Mesothelial cell of epicardium (in vitro differentiated cells): ENCODE measurements at places on chromosomes 3 and 15. TPM values are rescaled to one million over a fixed set of nuclear protein-coding genes. Genes with fewer than 3 reads are reported as not detected.

GRCh38 chr3:113329757-113330156 lies 111.5 kb downstream of the CFAP44 start:
- H3K4me3 ChIP-seq = no peak overlapping the region
- H3K4me1 ChIP-seq = no peaks in the 10 kb centered on the region
- no peak overlapping the region for H3K27ac ChIP-seq
- no peaks in the 10 kb centered on the region for H3K27me3 ChIP-seq
- H3K36me3 ChIP-seq = peaks cover 17% of the 10 kb centered on the region

Gene CLPX
- 56.3 to 60.8 TPM (median 58.7 TPM) in 3 replicates for total RNA-seq

Gene UQCC5
- total RNA-seq = 12.7 to 13.0 TPM (median 12.9 TPM) in 3 replicates

- no peak for DNase-seq
- H3K4me1 ChIP-seq = peaks cover 10% of the 10 kb centered on the region
- H3K4me3 ChIP-seq = no peak overlapping the region
Observed at GRCh38 chr15:41490355-41490754, 3.3 kb upstream of the ITPKA start.

- H3K27me3 ChIP-seq = peaks cover 2% of the 10 kb centered on the region
- H3K4me1 ChIP-seq = no peaks in the 10 kb centered on the region
- H3K27ac ChIP-seq = no peak overlapping the region
Observed at GRCh38 chr3:14767245-14768051, 51.3 kb upstream of the FGD5 start.

GRCh38 chr3:127428344-127428997 lies 140.6 kb upstream of the PRR20G start:
- no peak overlapping the region for H3K4me3 ChIP-seq
- H3K4me1 ChIP-seq = peaks cover 37% of the 10 kb centered on the region
- H3K27ac ChIP-seq = no peak overlapping the region
- peaks cover 73% of the 10 kb centered on the region for H3K27me3 ChIP-seq
- no peaks in the 10 kb centered on the region for H3K36me3 ChIP-seq

Gene SLC12A1
- 0.13 to 0.31 TPM (median 0.14 TPM) in 3 replicates for total RNA-seq

Gene SUSD5
- total RNA-seq = 1.3 to 1.8 TPM (median 1.7 TPM) in 3 replicates

Gene STAC
- 1.4 to 2.3 TPM (median 1.9 TPM) in 3 replicates for total RNA-seq

DNA sequence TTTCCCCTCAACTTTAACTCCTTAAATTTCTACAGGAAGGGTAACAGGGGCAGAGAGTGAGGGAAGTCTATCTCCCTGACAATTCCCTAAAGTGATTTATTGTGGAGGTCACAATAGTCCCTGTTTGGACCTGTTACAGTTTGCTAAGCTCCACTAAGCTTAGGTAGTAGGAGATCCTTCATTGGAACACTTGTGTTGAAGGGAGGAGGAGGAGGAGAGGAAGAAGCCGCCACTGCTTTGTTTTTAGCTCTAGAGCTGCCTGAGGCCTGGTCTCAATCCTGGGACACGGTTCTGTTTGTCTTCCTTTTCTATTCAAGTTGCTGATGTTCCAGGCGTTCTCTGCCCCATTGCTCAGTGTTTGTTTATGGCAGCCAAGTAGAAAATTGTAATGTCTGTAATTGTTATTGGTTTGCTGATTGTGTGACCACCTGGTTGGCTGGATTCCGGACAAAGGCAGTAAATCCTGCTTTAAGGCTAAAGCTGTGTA lies 48.4 kb downstream of the HES1 start:
- no peak for DNase-seq
- peaks cover 27% of the 10 kb centered on the region for H3K4me1 ChIP-seq
- no peaks in the 10 kb centered on the region for H3K36me3 ChIP-seq
- H3K4me3 ChIP-seq = no peak overlapping the region

Gene C2CD4A
- total RNA-seq = not detected in 3 replicates

DNA sequence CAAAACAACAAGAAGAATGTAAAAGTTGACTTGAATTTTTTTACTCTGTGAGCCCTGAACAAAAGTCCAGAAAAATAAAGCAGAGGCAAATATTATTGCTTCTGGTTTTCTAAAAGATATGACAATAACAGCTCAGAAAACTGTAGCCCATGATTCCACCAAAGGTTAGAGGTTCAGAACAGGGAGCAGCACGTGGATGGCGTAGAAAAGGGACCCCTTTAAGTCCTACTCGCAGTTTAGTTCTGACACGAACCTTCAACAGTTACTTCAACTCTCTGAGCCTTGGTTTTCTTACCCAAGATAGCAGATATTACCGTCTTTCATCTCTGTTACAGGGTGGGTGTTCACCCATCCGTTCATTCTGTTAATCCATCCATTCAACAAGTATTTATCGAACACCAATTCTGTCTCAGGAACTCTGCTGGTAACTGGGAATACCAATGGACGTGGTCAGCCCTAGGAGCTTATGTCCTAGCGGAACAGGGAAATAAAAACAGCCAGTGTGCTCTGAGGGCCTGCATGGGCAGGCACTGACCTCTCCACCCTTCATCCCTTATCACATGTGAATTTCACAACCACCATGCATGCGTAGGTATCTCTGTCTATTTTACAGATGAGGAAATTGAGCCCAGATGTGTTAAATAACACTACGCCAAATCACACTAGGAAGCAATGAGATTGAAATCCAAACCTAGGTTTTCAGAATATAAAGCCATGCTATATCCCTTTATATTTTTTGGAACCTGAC lies 274.2 kb upstream of the ICE2 start:
- no peak overlapping the region for H3K27ac ChIP-seq
- no peaks in the 10 kb centered on the region for H3K36me3 ChIP-seq
- H3K4me1 ChIP-seq = peaks cover 2% of the 10 kb centered on the region
- peaks cover 31% of the 10 kb centered on the region for H3K27me3 ChIP-seq

DNA sequence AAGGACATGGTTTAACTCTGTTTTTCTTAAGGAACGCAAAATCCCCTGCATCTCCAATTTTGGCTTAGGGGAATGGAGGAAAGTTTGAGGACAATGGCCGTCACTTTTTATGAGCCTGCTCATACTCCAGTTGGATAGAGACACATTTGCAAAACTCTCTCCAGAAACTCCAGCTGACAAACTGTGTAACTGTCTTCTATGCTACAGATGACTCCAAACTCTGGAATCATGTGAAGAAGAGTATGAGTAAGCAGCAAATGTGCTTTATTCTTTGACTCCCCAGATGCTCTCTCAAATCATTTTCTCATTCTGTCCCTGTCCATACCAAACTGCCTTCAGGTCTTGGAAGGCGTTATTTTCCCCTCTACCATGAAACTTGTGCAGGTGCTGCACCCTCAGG lies 226.5 kb upstream of the GPR149 start:
- no peaks in the 10 kb centered on the region for H3K36me3 ChIP-seq
- no peak for DNase-seq
- no peak overlapping the region for H3K4me3 ChIP-seq
- peaks cover 6% of the 10 kb centered on the region for H3K4me1 ChIP-seq
- H3K27me3 ChIP-seq = peaks cover 4% of the 10 kb centered on the region
- H3K27ac ChIP-seq = no peak overlapping the region

DNA sequence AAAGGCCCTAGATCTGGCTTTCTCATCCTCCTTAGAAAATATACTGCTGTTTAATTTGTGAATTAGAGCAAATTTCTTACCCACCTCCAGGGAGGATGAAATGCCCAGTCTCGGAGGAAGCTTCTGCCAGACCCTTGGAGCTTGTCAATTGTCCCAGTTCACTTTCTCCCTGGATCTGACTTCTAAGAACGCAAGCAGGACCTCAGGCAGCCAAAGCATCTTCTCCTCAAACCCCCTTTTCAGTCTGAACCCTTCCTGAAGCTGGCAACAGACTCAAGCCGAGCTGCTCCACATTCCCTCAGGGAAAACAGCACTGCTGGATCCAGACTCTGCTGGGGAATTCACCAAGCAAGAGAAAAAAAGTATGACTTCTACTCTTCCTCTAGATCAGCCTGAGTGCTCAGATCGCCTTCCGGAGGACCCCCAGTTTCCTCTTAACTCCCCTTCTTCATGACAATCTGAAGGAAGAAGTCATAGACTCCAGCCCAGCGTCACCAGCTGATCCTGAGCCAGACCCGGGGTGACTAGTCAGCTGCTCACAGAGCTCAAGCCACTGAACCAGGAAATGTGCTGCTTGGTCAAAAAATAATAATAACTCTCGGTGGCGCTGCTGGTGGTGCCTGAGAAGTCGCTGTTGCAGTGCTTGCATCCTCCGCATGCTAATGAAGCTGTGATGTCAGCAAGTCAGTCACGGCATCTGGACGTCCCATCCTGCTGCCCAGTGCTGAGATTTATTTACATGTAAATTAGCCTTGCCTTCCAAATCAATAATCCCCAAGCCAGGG lies at the start of gene PRICKLE2:
Gene PRICKLE2 (minus strand): TSS at position 641 of the 785 bp plus-strand sequence. CDS start 26,539 bp downstream, outside the sequence.
- H3K27me3 ChIP-seq = no peaks in the 10 kb centered on the region
- DNase-seq = no peak
- no peaks in the 10 kb centered on the region for H3K36me3 ChIP-seq
- H3K4me1 ChIP-seq = peaks cover 46% of the 10 kb centered on the region

Gene AMOTL2
- 281 to 297 TPM (median 296 TPM) in 3 replicates for total RNA-seq

Gene PLSCR1
- total RNA-seq = 64.1 to 71.0 TPM (median 66.0 TPM) in 3 replicates

DNA sequence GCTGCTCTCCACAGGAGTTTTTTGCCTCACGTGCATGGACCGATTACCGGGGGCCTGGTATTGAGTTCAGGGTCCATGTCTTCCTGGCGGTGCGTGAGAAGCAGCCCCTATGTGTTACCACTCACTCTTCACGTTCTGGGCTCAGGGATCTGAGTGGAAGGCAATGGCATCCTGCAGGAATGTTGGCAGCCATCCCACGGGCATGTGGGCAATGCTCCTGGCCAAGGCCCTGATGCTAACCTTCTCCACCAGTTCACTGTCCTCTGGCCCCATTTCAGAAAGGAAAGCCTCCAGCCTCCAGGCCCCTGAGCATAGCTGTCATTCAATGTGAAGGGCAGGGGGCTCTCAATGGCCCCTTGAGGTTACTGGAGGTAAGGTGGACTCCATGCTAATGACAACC lies 43.0 kb upstream of the KY start:
- H3K36me3 ChIP-seq = no peaks in the 10 kb centered on the region
- DNase-seq = no peak
- no peak overlapping the region for H3K27ac ChIP-seq
- no peaks in the 10 kb centered on the region for H3K4me1 ChIP-seq
- H3K27me3 ChIP-seq = peaks cover 61% of the 10 kb centered on the region

GRCh38 chr3:182349051-182349450 lies 444.3 kb upstream of the ATP11B start:
- DNase-seq = no peak
- no peaks in the 10 kb centered on the region for H3K4me1 ChIP-seq
- no peak overlapping the region for H3K27ac ChIP-seq
- no peaks in the 10 kb centered on the region for H3K36me3 ChIP-seq
- no peak overlapping the region for H3K4me3 ChIP-seq

Gene EMC7
- total RNA-seq = 35.0 to 35.4 TPM (median 35.3 TPM) in 3 replicates

Gene FAM43A
- 10.5 to 11.3 TPM (median 11.0 TPM) in 3 replicates for total RNA-seq

DNA sequence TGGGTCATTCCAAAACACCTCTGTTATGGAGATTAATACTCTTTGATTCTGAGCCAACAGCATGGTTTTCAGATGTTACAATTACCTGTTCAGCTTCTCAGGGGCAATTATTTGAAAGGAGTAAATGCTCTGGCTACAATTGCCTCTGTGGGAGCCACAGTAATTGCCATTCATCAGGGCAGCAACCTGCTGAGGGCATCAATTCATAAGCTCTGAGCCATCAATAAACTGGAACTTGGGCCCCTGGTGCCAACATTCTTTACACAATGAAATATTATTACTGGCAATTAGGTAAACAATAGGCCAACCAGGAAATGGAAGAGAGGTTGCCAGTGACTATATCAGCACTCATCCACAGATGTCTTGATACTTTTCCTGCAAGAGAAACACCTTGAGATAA lies 660.8 kb downstream of the MECOM start:
- no peak overlapping the region for H3K4me3 ChIP-seq
- no peaks in the 10 kb centered on the region for H3K27me3 ChIP-seq
- no peak for DNase-seq
- H3K4me1 ChIP-seq = peaks cover 4% of the 10 kb centered on the region
- H3K36me3 ChIP-seq = no peaks in the 10 kb centered on the region
- no peak overlapping the region for H3K27ac ChIP-seq

DNA sequence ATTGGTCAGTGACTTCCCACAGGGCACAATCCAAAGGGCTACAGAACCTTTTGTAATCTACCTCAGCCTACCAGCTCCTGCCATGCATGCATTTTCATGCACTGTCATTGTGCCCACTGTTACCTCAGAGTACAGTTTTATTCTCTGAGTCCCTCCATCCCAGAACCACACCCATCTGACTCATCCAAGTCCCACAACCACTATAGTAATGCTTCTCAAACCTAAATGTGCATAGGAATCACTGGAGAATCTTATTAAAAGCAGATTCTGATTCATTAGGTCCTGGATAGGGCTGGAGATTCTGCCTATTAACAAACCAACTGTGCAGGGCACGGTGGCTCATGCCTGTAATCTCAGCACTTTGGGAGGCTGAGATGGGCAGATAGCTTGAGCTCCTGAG lies 3.7 kb upstream of the B3GALNT1 start:
- H3K4me1 ChIP-seq = peaks cover 31% of the 10 kb centered on the region
- no peaks in the 10 kb centered on the region for H3K27me3 ChIP-seq
- DNase-seq = no peak
- H3K4me3 ChIP-seq = no peak overlapping the region

DNA sequence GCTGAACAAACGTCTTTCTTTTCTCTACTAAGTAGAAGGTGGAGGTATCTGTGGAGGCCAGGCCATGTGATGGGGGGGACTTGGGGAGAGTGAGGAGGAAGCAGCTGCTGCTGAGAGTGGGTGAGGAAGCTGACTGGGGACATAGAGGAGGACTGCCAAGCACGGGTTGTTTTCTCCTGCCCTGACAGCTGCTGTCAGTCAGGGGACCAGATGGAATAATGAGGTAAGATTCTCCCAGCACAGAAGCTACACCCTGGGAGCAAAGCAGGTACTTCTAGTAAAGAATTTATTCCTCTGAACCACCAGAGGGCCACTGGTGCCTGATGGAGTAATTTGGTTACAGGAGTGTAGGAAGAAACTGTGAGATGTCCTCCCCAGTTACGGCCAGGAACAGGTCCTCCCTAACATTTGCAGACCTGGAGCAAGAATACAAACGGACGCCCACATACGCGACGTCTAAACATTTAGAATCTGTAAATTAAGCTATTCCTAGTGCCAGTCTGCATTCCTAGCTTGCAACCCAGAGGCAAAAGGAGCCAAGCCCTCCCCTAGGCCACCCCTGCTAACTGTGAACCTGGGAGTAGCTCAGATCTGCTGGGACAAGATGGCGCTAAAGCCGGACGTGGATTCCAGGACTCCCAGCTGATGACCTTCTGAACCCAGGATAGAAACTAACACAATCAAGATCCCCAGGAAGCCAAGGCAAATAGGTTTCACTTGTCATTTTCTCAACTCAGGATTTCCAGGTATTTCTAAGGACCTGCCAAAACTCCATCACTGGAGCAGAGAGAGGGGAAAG lies 14.8 kb downstream of the CRYGS start:
- H3K27ac ChIP-seq = no peak overlapping the region
- H3K27me3 ChIP-seq = peaks cover 30% of the 10 kb centered on the region
- H3K36me3 ChIP-seq = no peaks in the 10 kb centered on the region
- H3K4me1 ChIP-seq = peaks cover 7% of the 10 kb centered on the region

DNA sequence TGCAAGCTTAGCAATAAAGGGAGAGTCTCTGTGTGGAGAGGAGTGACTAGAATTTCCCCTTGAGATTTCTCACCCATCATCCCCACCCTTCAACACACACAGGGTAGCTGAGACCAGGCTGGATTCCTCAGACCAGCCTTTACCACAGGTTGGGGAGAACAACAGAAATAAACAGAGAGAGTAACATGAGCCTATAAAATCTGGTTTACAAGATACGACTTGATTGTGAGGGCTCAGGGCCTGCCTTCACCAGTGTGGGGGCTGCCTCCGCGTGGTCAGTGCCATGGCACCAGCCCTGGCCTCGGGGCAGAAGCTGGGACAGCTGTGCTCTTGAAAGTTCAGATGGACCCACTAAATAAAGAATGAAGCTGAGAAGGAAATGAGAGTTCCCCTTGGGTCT lies 14.6 kb upstream of the MAGEF1 start:
- peak overlapping the region; percentile 96 for H3K27ac ChIP-seq
- DNase-seq = no peak
- no peaks in the 10 kb centered on the region for H3K27me3 ChIP-seq
- H3K36me3 ChIP-seq = no peaks in the 10 kb centered on the region
